Activated CD8-positive, alpha-beta memory T cell treated with anti-CD3 and anti-CD28 coated beads for 36 hours (primary cell): ENCODE measurements at places on chromosomes 1 and 21. TPM values are rescaled to one million over a fixed set of nuclear protein-coding genes. Genes with fewer than 3 reads are reported as not detected.

EBNA1BP2 gene
- 165 TPM for total RNA-seq

SDHC gene
- total RNA-seq: 218 TPM

FAM43B gene
- not detected for total RNA-seq

SHISA4 gene
- 0.36 TPM for total RNA-seq

RNASEL gene
- 4.3 TPM for total RNA-seq

LAMC1 gene
- 0.27 TPM for total RNA-seq

FUCA1 gene
- 6.0 TPM for total RNA-seq

GBP7 gene
- total RNA-seq: not detected

CRNN gene
- not detected for total RNA-seq

FAM163A gene
- not detected for total RNA-seq
